Activated T-cell treated with anti-CD3 and anti-CD28 coated beads, Interleukin-2, amount 50 U/mL, for 1 hour (primary cell): ENCODE measurements at places on chromosomes 1 and 21.

GRCh38 chr1:6511561-6512244 lies 20.2 kb upstream of the PLEKHG5 start:
- DNase-seq, result no peak

DNA sequence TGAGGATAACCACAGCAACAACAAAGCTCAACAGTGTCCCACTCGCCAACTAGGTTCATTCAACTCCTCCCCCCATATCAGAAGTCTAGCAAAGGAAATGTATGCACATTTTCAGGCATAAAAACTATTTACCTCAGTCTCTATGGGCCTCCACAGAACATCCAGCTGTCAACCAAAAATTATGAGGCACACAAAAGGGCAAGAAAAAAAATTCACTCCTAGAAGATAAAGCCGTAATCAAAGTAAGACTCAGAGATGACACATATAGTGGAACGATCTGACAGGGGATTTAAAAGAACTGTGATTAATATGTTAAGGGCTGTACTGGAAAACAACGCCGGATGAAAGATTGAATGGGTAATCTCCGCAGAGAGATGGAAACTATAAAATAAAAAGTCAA lies 158.7 kb downstream of the NTPCR start:
- DNase-seq, result no peak

DNA sequence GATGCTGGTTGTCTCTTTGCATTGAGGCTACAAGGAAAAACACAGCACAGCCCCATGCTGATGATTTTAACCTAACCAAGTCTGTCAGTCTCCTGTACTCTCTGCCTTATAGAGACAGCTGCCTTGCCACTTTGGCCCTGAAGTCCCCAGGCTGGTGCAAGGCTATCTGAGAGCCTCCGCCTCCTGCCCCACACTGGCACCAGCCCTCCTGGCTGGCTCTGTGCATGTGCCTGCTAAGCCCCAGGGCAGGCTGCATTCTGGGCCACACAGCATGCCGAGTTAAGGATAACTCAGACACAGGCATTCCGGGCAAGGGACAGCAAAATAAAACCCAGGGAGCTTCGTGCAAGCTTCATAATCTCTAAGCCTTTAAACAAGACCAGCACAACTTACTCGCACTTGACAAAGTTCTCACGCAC lies 910 bp downstream of the RUNX1 start:
- peak; percentile 62 for DNase-seq

DNA sequence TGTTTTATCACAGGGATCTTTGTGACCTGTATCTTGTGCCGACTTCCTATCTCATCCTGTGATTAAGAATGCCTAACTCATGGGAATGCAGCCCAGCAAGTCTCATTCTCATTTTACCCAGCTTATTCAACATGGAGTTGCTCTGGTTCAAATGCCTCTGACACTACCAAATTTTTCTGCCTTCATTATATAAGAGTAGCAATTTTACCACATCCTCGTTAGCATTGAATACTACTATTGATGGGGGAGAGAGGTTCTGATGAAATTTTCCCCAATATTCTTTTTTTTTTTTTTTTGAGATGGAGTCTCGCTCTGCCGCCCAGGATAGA lies 44.5 kb upstream of the PPIH start:
- no peak for DNase-seq

DNA sequence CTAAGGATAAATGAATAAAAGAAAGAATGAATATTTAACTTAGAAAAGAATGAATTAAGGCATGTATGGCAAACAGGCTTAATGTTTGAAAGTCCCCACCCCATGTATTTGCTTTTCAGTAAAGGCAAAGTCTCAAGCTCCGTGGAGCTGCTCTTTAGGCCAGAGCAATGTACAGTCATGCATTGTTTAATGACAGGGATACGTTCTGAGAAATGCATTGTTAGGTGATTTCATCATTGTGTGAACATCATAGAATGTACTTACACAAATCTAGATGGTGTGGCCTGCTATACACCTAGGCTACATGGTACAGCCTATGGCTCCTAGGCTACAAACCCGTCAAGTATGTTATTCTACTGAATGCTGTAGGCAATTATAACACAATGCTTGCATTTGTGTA lies 51.6 kb upstream of the SPATA6 start:
- DNase-seq, result no peak

- DNase-seq, result peak; percentile 7
Observed at GRCh38 chr1:212450331-212450881, 17.7 kb downstream of the NENF start.

DNA sequence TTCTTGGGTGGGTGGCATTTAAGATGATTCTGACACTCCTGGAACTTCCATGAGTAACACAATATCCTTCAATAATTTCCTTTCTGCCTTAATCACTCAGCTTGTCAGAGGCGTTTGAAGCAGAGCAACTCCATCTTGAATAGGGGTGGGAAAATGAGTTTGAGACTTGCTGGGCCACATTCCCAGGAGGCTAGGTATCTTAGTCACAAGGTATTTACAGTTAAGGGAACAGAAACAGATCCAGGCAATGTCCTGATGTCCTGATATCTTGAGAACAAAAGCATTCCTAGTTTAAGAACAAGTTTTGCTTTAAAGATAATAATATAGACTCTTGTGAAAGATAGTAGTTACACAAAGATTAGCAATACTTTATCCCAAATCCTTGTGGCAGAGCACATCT lies 76.6 kb upstream of the KIAA0040 start:
- no peak for DNase-seq

- no peak for DNase-seq
Observed at GRCh38 chr1:23200883-23201282, 16.4 kb downstream of the HTR1D start.

- DNase-seq, result peak; percentile 41
Observed at GRCh38 chr1:24507405-24507804, 4.8 kb downstream of the RCAN3 start.

DNA sequence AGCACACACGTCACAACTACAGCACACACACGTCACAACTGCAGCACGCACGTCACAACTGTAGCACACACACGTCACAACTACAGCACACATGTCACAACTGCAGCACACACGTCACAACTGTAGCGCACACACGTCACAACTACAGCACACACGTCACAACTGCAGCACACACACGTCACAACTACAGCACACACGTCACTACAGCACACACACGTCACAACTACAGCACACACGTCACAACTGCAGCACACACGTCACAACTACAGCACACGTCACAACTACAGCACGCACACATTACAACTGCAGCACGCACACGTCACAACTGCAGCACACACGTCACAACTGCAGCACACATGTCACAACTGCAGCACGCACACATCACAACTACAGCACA lies 322.6 kb upstream of the AJAP1 start:
- DNase-seq, result no peak

- DNase-seq, result no peak
Observed at GRCh38 chr1:108553905-108554304, 6.0 kb upstream of the EEIG2 start.

DNA sequence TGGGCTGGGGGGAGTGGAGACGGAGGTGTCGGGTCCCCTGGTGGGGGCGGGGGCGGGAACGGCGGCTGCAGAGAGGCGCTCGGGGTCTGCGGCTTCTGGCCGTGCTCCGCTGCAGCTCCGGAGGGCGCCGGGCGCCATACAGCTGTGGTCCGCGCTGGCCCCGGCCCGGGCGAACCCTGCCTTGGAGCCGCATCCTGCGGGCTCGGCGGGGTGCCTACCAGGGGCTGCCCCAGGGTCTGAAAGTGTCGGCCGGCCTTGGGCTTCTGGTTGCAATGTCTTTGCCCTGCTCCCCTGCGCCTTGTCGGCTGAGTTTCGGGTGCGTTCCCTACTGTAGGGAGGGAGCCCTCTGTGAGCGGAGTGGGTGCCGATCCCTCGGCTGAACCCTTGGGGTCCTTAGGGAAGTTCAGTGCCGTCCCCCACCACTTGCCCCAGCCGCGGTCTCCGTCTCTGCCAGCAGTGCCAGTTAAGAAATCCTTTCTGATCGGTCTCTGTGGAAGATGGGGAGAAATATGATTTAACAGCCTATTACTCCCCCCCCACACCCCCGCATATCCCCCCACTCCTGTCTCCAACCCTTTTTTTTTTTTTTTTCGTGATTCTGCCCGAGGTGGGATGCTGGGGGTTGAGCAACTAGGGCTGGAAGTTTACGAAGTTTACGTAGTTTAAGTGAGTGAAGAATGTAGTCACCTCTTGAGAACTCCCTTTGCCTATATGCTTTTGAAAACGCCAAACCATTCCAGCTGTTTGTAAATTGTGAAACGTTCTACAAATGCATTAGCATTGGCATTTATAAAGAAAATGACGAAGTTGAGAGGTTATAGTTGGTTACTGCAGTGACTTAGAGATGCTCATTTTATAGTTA lies 588 bp downstream of the NEXN start:
- DNase-seq, result peak; percentile 25

DNA sequence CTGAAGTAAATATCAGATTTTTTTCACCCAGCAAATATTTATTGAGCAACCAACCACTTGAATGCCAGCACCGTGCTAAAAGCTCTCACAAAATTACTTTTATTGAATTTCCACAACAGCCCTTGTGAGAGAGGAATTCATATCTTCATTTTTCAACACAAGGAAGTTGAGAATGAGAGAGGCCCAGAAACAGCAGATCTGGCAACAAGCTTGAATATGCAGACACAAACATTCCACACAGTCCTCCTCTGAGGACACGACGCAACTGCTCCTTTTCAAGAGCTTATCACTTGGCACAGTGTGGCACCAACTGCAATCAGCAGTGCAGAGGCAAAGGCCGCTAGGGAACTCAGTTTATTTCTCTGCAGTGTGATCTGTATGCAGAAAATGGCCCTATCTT lies 32.2 kb upstream of the IFNAR2 start:
- DNase-seq, result no peak

GRCh38 chr1:1307261-1307922 lies 338 bp downstream of the ACAP3 start:
- peak; percentile 41 for DNase-seq

DNA sequence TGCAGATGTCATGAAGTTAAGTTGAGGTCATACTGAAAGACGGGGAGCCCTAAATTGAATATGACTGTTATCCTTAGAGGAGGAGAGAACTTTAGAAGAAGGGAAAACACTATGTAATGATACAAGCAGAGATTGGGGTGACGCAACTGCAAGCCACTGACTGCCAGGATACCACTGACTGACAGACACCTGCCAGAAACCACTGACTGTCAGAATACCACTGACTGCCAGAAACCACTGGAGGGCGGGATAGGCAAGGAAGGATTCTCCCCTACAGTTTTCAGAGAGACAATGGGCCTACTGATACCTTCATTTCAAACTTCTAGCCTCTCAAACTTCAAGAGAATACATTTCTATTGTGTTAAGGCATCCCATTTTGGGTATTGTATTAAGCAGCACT lies 388.7 kb downstream of the USH2A start:
- no peak for DNase-seq

- no peak for DNase-seq
Observed at GRCh38 chr1:47941609-47942239, 55.5 kb downstream of the TRABD2B start.

DNA sequence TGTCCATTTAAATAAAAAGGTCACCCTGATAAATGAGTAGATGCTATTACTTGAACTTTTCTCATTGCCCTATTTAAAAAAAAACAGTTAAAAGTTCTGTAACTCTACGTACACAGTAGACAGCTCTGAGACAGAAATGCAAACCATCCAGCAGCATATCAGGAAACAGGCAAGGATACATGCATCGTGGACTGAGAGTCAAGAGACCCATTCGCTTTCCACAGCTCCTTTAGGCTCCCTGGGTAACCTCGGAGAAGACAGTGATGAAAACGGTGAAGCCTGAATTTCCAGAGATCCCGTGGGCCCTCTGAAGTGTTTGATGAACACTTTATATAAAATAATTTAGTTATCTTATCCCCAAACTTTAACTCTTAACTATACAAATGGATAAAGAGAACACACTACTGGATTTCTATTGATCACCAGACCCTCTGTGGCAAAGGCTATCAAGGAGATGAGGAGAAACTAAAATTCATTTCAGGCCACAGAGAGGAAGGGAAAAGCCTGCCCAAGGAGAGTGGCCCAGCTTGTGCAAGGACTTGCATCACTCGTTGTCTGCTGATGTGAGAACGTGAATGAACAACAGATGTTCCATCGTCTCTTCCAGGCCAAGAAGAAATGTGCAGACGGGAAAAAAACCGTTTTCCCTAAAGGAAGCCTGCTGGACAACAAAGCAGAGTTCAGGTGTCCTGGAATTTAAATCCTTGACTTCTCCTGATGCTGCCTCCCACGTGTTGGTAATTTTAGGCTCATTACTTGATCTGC lies 131.0 kb downstream of the TGFBR3 start:
- DNase-seq, result no peak

- no peak for DNase-seq
Observed at GRCh38 chr1:180235502-180236239, 5.6 kb downstream of the LHX4 start.

DNA sequence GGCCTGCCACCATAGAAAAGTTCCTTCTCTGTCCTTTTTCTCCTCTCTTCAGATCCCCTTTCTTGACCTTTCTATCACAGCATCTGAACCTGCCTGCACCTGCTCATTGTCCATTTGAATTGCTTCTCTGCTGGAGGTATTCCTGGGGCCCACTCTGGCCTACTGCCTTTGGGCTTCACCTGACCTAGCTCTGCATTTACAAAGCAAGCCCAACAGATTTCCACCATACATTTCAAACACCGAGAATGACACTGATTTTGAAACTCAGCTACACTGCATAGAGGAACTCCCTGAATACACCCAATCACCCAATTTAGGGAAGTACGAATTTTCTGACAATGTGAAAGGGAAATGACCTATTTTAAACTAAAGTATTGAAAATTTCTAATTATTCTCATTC lies 284.5 kb upstream of the USP25 start:
- DNase-seq, result no peak

- DNase-seq, result no peak
Observed at GRCh38 chr1:53468374-53468773, 9.2 kb downstream of the DMRTB1 start.
